MG63 (cell line): ENCODE measurements at places on chromosomes 12 and 14.

GRCh38 chr12:52381206-52381605 lies 4.2 kb downstream of the KRT84 start:
- DNase-seq: no peak

- peak; percentile 34 for DNase-seq
Observed at GRCh38 chr14:103391048-103391447, 5.8 kb downstream of the MARK3 start.

DNA sequence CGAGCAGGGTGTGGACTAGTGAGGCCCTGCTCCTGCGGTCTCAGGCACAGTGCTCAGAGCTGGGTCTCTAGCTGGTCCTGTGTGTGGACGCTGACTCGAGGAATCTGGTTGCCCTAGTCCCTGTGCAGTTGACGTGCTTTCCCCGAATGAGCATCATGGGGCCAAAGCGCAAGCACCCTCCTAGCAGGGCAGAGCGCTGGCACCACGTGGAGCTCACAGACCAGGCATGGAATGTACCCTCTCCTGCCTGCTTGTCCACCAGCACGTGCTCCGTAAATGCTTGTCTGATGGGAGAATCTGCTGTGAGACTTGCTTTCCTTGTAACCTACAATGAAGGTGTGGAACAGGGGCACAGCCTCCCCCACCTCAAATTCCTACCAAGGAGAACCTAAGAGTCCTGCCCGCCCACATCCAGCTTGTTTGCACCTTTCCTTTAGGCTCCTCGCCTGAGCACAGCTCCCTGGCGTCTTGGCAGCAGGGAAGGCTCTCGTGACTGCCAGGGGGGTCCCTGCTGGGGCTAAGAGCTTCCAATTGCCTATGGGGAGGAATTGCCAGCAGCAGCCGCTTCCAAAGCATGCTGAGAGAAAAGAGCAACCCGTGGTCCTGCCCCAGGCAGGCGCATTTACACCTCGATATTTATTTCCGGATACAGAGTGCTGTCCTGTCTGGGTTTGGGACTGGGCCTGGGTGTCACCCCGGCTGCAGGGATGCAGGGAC lies 125.0 kb downstream of the PIWIL1 start:
- no peak for DNase-seq

DNA sequence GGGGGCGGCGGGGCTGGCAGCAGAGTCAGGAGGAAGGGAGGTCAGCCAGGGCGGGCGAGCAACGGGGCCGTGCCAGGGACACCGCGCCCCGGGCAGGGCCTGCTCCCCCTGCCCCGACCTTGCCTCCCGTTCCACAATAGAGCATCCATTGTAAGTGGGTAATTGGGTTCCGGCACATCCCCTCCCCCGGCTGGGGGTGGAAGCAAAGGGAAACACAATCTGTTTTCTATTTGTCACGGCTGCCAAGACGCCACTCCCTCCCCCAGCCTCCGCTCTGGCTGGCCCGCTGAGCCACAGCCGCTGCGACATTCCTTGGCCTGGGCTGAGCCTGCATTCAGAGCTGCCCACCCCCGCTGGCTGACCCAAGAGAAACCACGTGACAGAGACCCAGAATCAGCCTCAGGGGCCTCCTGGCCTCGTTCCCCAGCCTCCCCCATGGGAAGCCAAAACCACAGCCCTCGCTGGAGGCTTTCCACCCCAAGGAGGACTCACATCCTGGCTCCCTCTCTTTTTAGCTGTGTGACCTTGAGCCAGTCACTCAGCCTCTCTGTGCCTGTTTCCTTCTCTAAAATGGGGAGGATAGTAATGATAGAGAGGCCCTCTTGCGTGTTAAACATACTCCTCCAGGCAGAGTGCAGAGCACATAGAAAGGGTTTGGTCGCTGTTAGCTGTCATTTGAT lies 117.6 kb downstream of the SCARB1 start:
- DNase-seq: peak; percentile 96

GRCh38 chr12:47269916-47270315 lies 190.2 kb upstream of the AMIGO2 start:
- DNase-seq: no peak

GRCh38 chr12:78210894-78211302 lies 380.2 kb downstream of the NAV3 start:
- no peak for DNase-seq

DNA sequence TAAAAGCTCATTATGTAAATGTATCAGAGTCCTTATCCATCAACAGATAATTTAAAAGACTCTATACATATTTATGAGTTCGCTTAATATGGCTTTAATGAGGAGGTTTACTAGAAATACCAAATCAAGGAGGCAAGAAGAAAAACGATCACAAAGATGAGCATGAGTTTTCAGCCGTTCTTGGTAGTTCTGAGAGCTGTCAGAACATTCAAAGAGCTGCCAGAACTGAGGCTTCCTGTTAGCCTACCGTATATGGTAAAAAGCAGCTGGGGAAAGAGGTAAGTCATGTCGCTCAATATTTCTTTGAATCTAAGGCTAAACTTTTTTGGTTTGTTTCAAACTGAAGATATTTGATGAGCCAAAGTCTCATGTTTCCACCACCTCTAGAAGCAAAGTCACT lies 115.3 kb upstream of the PLXNC1 start:
- no peak for DNase-seq

DNA sequence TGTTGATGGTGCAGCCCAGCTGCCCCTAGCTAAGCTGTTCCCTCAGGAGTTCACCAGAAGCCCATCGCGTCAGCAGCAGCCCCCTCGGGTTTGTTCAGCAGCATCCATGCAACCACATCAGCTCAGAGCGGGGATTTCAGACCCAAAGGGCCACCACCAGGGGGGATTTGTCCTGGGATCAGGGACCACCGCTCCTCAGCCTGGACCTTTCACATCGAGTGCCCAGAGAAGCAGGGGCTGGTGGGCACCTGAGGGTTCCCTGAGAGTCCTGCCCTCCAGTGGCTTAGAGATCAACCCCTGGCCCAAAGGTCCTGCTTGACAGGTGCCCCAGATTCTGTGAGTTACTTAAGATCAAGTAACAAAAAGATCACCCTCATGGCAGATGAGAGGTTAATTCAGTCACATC lies 65.9 kb upstream of the C14orf180 start:
- no peak for DNase-seq

GRCh38 chr14:79734656-79735055 lies 476.6 kb downstream of the DIO2 start:
- DNase-seq: no peak

DNA sequence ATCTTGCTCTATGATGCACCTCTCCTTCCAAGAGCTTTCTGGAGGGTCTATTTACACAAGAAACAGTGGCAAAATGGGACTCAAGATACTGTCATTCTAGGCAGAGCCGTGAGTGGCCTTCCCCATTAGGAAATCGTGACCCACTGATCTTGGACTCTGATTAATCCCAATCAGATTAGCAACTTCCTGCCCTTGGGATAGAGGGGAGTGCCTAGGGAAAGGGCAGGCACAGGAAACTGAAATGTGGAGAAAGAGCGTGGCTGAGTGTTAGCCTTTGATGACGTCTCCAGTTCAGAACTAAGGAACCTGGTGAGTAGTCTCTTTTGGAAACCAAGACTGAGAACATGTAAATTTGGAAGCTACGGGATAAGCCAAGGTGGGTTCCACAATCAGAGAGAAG lies 76.1 kb downstream of the NUAK1 start:
- no peak for DNase-seq

DNA sequence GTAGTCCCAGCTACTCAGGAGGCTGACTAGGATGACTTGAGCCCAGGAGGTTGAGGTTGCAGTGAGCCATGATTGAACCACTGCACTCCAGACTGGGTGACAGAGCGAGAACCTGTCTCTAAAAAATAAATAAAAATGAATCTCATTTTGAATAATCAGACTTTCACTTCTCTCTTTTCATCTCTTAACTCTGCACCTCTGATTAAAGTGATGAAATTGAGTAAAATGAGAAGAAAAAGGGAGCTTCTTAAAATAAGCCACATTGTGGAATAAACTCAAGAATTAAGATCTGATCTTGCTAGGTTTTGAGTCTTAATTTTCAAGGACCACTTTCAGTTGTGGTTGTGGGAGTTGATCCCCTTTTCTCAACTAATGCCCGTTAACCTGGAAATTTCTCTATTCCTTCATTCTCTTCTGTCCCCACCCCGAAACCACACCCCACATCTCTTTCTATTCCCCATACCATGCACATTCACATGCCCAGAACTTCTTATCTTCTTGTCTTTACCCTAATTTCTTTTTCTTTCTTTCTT lies 70.9 kb upstream of the ETV6 start:
- DNase-seq: no peak

DNA sequence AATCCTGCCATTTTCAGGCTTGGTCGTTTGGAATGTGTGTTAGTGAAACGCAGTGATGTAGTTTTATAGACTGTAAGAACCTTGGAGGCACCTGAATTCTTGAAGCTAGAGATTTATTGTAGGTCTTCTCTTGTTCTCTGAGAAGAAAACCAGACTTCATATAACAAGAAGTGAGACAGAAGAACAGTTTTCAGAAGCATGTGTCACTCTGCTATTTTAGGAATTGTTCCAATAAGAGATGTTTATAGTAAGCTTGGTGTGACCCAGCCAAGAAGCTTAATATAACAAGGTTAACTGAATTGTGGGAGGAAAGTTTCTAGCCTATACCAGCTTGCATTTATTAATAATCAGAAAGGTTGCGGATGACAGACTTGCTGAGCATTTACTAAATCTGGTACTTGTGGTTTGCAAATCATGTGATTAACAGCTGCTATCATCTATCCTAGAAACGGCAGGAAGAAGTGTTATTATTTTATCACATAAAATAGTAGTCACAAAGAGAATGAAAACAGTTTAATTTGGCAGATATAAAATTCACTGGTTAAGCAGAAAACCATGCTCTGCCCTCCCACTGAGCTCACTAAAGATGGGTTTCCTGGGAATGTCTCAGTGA lies 49.2 kb upstream of the BCAT1 start:
- DNase-seq: peak; percentile 13

GRCh38 chr14:85531141-85531586 lies 1.2 kb downstream of the FLRT2 start:
- peak; percentile 55 for DNase-seq

- DNase-seq: no peak
Observed at GRCh38 chr12:7067096-7067495, 6.6 kb downstream of the C1S start.

GRCh38 chr14:103656756-103657133 lies 27.7 kb downstream of the KLC1 start:
- DNase-seq: no peak

DNA sequence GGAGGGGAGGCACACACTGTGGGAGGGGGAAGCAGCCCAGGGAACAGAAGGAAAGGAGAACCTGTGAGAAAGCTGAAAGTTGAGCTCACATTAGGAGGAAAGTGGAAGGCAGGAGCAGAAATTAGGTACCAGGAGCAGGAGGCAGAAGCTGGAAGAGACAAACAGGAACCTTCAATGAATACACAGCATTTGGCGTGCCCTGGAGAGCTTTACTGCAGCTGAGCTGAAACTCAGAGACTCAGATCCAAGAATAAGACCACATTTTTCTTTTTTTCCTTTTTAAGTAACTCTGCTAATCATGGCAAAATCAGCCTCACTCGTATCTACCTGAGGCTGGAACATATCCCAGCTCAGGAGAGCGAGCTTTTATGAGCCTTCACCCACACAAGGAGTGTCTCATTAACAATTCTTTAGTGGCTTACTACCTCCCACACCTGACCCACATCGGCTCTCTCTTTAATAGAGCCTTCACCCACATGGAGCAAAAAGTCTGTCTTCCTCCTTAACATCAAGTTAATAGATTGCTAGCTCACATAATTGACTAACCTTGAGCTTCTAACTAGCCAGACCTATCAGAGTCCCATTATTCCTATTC lies 18.2 kb upstream of the CERS5 start:
- DNase-seq: no peak
